Activated T-cell treated with anti-CD3 and anti-CD28 coated beads, Interleukin-2, amount 50 U/mL, for 48 hours (primary cell): ENCODE measurements at places on chromosomes 1 and 21.

- DNase-seq: no peak
These were observed 72.8 kb upstream of the ATP5PO start for GRCh38 chr21:33988237-33989017.

- peak; percentile 37 for DNase-seq
These were observed 783 bp upstream of the FCMR start for GRCh38 chr1:206922524-206922923.

DNA sequence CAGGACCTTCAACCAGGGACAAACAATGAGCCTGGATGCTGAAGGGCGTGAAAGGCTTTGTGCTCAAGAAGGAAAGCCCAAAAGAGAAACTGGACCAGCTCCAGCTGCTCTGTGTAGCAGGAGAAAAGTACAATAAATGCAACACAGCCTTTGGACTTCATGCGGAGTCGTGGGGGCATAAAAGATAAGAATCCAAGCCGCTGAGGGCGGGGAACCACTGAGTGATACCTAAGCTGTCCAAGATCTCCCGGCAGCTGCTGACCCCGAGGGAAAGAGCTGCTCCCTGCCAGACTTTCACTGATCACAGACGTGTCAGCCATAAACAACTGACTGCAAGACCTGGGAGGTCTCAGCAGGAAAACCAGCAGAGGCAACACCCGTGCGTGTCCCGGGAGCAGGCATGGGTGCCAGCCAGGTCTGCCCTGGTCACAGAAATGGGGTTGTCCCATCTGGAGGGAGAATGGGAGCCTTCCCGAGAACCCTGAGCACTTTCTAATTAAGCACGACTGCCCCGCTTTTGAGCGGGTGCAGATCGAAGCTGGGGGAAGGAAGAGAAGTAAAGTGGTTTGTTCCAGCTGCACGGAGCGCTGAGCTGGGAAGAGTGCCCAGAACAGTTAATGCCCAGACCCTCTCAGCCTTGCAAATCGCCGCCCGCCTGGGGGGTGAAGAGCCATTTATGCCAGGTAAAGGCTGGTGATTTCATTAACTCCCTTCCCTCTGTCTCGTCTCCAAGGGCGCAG, 68.3 kb upstream of the TARDBP start:
- no peak for DNase-seq

DNA sequence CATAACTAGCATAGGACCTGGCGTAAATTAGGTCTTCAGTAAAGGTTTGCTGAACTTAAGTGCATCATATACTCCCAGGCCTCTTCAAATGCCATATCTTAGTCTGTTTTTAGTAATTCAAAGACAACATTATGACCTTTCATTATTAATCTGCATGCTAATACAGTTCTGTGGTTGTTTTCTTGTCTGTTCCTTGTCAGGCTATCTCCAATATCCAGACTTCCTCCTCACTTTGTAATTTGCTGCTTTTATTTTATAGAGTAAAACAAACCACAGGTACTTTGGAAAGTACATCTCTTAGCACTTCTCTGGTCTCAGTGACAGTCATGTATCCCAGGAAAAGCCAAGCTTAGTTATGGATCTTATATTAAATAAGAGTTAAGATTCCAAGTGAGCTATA, 65.1 kb upstream of the BMP8A start:
- DNase-seq: no peak

DNA sequence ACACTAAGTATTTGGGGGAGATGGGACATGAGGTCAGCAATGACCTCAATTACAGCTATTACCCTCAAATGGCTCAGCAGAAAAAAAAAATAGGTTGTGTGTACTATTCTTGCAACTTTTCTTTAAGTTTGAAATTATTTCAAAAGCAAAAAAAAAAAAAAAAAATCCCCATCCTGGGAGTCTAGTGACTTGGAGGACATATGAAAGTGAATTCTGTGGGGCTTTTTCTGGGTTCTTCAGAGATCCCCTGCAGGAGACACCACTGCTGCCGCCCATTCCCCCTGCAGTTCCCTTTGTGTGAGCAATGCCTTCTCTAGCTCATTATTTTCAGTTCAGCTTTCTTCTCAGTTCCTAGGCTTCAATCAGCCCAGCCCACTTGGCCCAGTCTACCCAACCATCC, 16.7 kb downstream of the HSD11B1 start:
- DNase-seq: no peak
